ENCODE measurements at places on chromosomes 5 and 9.
A peak's percentile ranks its signal among the peaks of the same experiment; 100 is the strongest.

GRCh38 chr5:82862711-82863110 lies 214.5 kb downstream of the TMEM167A start:
- no peak for DNase-seq

DNA sequence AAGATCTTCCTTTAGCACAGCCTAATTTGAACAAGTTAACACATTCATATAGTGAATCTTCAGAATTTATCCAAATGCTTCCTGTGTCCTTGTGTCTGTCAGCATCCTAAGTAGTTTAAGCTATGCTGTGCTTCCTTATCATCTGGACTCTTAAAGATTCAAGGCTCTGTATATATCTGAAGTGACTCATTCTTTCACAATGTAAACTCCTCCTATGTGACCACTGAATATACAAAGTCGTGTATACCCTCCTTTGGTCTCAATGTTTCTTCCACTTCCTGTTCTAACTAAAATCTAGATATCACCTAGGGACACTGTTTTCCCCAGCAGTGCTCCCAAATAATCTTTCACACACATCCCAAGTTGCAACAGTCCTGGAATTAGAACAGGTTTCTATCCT lies 935.7 kb upstream of the NUDT12 start:
- no peak for DNase-seq

DNA sequence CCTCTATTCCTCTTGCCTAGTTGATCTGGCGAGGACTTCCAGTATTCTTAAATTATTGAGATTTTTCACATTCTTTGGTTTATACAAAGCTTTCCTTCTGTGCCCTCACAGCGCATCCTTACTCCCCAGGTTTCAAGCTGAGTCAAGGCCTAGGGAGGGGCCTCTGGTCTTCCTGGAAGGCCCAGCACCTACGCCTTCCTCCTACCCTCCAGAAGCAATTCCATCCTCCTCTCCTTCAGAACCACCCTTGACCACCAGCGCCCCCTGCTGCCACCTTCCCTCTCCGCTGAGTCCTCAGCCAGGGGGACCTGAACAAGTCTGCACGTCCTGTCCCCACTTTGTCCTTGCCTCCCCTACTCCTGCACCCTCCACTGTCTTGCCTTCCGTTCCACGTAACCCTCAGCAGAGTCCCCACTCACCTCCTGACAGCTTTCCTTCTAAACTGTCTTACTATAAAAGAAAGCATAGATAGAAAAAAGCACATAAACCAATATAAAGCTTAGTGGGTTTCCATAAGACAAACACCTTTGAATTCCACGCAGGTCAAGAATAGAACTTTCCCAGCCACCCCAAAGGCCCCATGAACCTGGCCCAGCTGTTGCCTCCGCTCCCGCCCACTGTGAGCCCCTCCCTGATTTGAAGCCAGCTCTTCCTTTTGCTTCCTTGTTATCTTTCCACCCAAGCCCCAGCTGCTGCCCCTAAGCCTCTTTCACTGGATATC lies 63.0 kb upstream of the CTSL start:
- DNase-seq: peak; percentile 60

- no peak for DNase-seq
These were observed 127.2 kb upstream of the GABRP start for GRCh38 chr5:170656346-170656745.

- DNase-seq: no peak
These were observed 2.1 kb upstream of the NANS start for GRCh38 chr9:98054376-98054951.

DNA sequence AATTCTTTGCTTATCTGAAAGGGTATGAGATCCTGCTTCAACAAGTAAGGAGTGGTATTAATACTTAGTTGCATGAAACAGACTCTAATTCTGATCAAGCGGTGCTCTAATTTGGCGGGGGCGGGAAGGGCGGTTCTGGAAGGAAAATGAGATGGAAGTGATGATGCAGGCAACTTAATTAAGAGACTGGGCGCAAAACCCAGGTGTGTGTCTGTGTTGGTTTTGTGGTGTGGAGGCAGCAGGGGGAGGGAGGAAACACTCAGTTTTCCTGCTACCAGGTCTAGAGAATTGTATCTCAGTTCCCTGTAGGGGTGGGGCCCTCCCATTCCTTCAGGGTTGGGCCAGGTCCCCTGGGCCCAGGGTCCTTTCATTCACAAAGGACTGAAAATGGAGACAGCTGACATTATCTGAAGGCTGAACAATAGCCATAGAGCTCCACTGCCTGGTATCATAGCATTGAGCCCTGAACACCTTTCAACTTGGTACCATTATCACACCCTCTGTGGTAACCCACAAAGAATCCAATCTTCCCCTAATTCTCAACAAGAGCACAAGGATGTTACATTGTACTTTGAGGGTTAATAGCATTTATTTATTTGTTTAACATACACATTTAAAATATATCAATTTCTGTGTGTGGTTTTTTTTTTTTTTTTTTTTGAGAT lies 17.2 kb upstream of the C5orf47 start:
- DNase-seq: no peak

DNA sequence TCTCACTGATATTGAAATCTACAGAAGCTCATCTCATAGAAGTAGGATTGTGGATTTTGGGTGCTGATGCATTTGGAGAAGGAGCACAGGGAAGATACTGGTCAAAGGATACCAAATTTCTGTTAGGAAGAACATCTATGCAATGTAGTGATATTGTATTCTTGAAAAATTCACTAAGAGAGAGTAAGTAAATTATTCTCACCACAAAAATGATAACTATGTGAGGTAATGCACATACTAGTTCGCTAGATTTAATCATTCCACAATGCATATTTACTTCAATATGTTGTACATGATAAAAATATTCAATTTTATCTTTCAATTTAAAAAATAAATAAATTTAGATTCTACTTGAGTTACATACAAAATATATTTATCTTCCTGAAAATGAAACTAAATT lies 2040.5 kb upstream of the C9orf72 start:
- no peak for DNase-seq

DNA sequence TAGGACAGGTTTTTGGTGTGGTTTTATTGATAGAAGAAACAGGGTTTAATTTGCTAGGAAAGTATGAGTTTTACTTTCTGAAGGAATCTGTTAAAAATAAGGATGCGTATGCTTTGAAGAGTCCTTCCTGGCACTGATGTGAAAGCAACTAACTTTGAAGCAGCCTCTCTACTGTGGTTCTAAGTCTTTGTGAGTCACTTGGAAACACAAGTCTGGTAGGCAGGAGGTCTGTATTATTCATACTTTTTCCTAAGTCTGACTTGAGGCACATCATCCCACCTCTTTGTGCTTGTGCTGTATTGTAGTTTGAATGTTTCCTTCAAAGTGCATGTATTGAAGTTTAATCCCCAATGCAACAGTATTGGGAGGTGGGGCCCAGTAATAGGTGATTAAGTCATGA lies 129.0 kb downstream of the TAF11L14 start:
- no peak for DNase-seq

- no peak for DNase-seq
These were observed 10.4 kb upstream of the ORM1 start for GRCh38 chr9:114312513-114312875.

DNA sequence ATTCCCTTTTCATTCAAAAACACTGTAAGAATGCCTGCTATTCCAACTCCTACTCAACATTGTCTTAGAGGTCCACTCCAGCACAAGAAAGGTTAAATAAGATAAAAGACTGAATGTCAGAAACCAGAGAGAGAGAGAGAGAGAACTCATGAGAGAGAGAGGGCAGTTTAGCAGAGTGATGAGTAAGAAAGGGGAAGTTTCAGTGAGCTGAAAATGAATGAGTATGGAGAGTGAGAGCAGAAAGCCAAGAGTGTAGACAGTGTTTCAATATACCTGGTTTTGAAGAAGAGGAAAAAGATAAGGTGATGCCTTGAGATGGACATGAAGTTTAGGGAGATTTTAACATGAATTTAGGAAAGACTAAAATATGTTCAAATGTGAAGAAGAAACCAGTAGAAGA lies 528.0 kb upstream of the SEMA6A start:
- DNase-seq: no peak

GRCh38 chr5:117455236-117456233 lies 880.9 kb upstream of the SEMA6A start:
- no peak for DNase-seq

DNA sequence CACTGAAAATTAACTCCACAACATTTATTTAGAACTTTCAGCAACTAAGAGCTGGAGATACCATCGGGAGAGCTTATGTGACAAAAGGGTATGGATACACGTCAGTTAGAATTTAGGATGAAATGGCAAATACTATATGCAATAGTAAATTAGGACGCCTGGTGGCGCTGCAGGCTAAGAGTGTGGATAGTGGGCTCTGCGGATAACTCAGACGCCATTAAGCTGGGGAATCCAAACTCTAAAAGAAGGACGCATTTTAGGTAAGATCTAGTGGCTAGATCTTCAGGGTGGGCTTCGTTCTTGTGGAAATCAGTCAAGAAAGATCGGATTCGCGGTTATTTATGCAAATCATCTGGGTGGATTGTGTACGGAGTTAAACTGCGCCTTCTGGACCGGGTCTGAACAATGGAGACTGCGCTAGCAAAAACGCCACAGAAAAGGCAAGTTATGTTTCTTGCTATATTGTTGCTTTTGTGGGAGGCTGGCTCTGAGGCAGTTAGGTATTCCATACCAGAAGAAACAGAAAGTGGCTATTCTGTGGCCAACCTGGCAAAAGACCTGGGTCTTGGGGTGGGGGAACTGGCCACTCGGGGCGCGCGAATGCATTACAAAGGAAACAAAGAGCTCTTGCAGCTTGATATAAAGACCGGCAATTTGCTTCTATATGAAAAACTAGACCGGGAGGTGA lies at the start of gene PCDHB5:
TSS of gene PCDHB5 (plus strand) at position 177 of the 688 bp plus-strand sequence. CDS start at position 406, 229 bp downstream.
- DNase-seq: no peak

DNA sequence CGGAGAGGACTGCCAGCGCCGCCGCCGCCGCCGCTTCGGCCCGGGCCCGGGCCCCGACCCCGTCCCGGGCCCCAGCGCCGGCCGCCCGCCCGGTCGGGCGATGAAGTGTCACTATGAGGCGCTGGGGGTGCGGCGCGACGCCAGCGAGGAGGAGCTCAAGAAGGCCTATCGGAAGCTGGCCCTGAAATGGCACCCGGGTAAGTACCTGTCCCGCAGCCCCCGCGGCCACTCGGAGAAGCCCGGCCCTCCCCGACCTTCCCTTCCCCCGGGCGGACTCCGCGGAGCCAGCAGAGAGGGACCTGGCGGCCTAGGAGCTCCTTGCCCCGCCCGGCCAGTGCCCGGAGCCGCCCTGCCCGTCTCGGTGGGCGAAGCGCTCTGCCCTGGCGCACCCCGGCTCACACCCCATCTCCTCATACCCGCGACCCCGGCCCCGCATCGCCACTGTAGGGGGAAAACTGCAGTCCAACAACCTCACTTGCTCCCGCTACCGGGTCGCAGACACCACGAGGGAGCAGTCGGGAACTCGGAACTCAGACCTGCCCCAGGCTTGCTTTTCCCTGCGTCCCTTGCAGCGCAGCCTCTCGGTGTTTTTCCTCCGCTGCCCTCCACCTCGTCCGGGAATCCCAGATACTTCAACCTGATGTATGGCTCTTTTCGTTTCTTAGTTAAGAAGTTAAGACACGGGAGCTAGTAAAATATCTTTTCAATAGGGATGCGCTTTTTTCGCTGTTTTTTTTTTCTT lies 532 bp downstream of the DNAJC21 start:
- DNase-seq: peak; percentile 81

GRCh38 chr9:95953986-95954385 lies 78.5 kb downstream of the ERCC6L2 start:
- DNase-seq: no peak

DNA sequence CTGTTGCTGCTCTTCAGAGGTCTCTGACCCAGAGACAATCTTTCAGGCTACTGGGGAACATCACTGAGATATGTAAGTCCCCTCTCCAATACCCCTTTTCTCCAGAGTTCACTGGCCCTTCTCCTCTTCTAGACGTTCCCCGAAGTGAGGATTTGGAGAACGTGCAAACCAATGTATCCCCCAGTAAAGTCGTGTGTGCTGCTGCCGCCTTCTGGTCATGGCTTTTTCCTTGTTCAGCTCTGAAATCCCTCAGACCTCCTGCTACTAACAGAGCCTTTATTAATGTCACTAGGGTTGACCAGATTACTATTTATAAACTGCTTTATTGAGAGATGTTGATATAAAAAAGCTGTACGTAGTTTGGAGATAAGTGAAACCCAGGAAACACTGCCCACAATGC lies 1028.6 kb downstream of the CDH9 start:
- DNase-seq: no peak

- no peak for DNase-seq
These were observed 87.4 kb downstream of the PSD2 start for GRCh38 chr5:139882961-139883539.

GRCh38 chr5:104650313-104651055 lies 1087.9 kb upstream of the NUDT12 start:
- DNase-seq: no peak

DNA sequence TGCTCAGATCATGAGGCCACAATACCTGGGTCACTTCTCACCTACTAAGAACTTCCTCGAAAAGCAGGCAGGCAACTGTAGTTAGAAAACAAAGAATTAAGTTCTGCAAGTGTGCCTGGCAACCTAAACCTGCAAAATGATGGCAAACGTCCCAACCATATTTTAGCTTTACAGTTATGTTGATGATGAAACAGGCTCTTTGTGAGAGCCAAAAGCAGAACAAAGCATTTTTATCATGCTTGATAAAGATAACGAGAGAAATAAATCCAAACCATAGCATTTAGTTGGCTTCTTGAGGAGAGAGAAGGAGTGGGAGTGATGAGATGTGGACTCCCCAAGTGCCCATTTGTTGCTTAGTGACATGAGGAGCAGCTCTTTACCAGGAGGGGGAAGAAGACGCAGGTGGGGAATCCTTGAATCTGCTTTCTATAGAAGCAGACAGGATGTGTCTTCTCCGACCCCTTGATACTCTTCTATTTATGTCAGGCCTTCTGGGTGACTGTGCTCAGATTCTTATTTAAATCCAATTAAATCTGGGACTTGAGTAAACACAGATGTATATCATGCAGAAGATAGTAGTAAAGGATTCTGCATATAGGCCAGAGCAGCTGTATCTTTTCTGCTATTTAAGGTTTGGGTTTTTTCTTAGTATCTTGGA lies 221.2 kb downstream of the TMEM167A start:
- DNase-seq: no peak

- no peak for DNase-seq
These were observed 125.0 kb downstream of the CEMIP2 start for GRCh38 chr9:71643330-71643729.

DNA sequence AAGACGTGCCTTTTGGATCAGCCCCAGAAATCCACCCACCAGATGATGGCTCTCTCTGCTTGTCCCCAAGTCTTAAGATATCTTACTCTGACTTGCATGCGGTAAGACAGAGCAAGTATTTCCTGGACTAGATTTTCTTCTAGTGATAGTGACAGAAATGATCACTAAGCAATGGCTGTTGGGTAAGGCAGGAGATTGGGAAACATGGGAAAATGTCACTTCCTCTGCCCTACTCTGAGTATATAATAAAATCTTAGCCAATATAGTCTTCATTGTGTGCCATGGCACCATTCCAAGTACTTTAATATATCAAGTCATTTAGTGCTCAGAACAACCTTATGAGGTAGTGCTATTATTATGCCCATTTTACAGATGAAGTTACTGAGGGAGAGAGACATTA lies 31.0 kb upstream of the GNA14 start:
- DNase-seq: no peak

GRCh38 chr9:38153152-38153909 lies 84.3 kb upstream of the SHB start:
- DNase-seq: no peak

GRCh38 chr9:123657941-123658340 lies 272.0 kb downstream of the DENND1A start:
- no peak for DNase-seq
